ENCODE measurements at places on chromosomes 16 and 17. TPM values are rescaled to one million over a fixed set of nuclear protein-coding genes. Genes with fewer than 3 reads are reported as not detected.
A peak's percentile ranks its signal among the peaks of the same experiment; 100 is the strongest.

Gene ANKRD40CL
- total RNA-seq = not detected

Gene ALOX15B
- not detected for total RNA-seq

Gene OR3A3
- not detected for total RNA-seq

Gene TEX14
- total RNA-seq = 0.20 TPM

Gene GINS3
- total RNA-seq = 5.9 TPM

DNA sequence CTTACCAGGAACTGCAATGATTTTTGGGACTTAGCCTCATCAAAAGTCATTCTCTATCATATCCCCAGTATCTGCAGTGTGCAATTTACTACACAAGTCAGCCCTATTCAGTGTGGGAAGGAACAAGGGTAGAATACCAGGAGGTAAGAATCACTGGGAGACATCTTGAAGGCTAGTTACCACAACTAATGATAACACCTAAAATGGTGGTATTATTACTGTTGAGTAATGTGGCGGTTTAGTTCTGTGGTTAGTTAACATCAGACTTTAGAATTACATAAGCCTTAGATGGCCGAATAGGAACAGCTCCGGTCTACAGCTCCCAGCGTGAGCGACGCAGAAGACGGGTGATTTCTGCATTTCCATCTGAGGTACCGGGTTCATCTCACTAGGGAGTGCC is 567.9 kb upstream of the CDH11 start:
- no peak overlapping the region for H3K4me3 ChIP-seq
- no peak overlapping the region for H3K27ac ChIP-seq
- H3K36me3 ChIP-seq = no peaks in the 10 kb centered on the region
- no peak for DNase-seq

DNA sequence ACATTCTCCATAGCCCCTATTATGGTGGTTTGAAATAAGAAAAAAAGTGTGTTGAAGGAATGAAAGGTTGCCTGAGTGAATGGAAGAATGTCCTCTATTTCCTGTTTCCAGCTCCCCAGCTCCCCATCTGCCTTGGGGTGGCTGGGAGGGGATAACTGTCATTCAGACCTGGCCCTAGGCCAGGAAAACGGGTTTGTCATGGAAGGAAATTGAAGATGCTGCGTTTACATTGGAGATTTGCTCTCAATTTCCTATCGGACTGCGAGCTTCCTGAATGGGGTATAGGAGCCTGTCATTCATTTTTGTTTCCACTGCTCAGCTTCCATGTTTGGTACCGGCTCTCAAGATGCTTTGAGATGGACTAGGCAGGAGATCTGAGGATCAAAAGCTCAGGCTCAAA is 2.2 kb upstream of the FZD2 start:
- DNase-seq = no peak
- H3K27me3 ChIP-seq = peaks cover 18% of the 10 kb centered on the region
- peaks cover 6% of the 10 kb centered on the region for H3K36me3 ChIP-seq
- H3K4me1 ChIP-seq = peaks cover 10% of the 10 kb centered on the region
- H3K4me3 ChIP-seq = peak overlapping the region; percentile 91

DNA sequence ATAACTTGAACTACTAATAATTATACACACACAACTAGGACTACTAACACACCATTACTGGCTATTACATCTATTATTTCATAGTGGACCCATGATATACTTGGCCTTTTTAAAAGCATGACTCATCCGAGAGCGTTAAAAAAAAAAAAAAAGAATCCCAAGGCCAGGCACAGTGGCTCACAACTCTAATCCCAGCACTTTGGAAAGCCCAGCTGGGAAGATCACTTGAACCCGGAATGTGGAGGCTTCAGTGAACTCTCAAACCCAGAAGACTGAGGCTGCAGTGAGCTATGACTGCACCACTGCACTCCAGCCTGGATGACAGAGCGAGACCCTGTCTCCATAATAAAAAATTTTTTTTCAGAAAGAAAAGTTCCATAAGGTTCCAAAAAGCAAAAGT is 3.1 kb downstream of the GLG1 start:
- peaks cover 11% of the 10 kb centered on the region for H3K27me3 ChIP-seq
- H3K36me3 ChIP-seq = no peaks in the 10 kb centered on the region
- H3K4me1 ChIP-seq = peaks cover 16% of the 10 kb centered on the region
- peak overlapping the region; percentile 76 for H3K4me3 ChIP-seq

GRCh38 chr16:13148836-13149235 is 247.4 kb downstream of the SHISA9 start:
- H3K4me1 ChIP-seq = peaks cover 9% of the 10 kb centered on the region
- no peaks in the 10 kb centered on the region for H3K27me3 ChIP-seq
- no peak overlapping the region for H3K4me3 ChIP-seq
- no peak for DNase-seq
- H3K27ac ChIP-seq = no peak overlapping the region

DNA sequence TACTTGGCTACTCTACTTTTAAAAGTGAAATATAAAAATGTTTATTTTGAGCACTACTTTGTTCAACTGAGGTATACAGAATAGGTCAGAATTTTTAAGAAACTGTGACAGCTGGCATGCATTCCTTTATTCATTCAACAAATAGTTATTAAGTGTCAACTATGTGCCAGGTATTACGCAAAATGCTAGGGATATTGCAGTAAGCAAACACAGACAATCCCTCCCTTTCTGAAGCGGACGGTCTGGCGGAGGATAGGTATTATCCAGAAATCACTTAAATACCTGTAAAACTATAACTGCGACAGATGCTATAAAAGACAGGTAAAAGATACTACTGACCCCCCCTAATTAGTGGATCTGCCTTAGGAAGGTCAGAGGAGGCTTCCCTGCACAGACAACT is 26.1 kb downstream of the METTL16 start:
- H3K27ac ChIP-seq = no peak overlapping the region
- peaks cover 9% of the 10 kb centered on the region for H3K4me1 ChIP-seq
- no peaks in the 10 kb centered on the region for H3K36me3 ChIP-seq
- peaks cover 1% of the 10 kb centered on the region for H3K27me3 ChIP-seq
- H3K4me3 ChIP-seq = no peak overlapping the region

DNA sequence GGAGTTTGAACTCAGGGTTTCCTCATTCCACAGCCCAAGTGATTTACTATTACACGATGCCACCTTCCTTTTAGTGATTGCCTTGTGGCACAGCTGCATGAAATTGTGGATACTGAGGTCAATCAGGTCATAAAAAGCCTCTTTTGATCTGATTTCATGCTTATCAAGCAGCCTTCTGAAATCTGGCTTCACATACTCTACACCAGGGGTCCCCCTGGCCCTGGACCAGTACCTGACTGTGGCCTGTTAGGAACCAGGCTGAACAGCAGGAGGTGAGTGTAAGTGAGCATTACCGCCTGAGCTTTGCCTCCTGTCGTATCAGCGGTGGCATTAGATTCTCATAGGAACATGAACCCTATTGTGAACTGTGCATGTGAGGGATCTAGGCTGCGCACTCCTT is 13.8 kb downstream of the SLFN5 start:
- H3K36me3 ChIP-seq = no peaks in the 10 kb centered on the region
- no peak for DNase-seq
- H3K4me3 ChIP-seq = no peak overlapping the region
- H3K27me3 ChIP-seq = no peaks in the 10 kb centered on the region
- H3K4me1 ChIP-seq = no peaks in the 10 kb centered on the region

GRCh38 chr17:43006639-43007551 is at the start of gene IFI35:
Gene IFI35, plus strand, starts transcription at chr17:43006784. Its CDS starts 164 bp downstream, at chr17:43006948.
- no peaks in the 10 kb centered on the region for H3K36me3 ChIP-seq
- peaks cover 5% of the 10 kb centered on the region for H3K4me1 ChIP-seq
- DNase-seq = peak; percentile 68
- H3K27me3 ChIP-seq = peaks cover 7% of the 10 kb centered on the region
- peak within 1 kb of the TSS; percentile 49 for H3K4me3 ChIP-seq

DNA sequence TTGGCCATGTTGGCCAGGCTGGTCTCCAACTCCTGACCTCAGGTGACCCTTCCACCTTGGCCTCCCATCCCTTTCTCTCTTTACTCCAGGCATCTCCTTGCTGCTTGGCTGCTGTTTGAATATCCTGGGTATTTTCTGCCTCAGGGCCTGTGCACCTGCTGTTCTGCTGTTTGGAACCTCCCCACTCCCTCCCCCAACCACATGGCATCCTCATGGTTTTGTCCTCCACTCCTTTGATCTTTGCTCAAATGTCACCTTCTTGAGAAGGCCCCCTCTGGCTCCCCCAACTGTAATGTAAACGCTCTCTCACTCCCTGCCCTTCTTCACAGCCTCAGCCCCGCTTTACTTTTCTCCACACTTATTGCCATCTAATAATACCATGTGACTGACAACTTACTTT is 152.0 kb downstream of the GSG1L start:
- peaks cover 6% of the 10 kb centered on the region for H3K27me3 ChIP-seq
- no peak overlapping the region for H3K27ac ChIP-seq
- peaks cover 28% of the 10 kb centered on the region for H3K4me1 ChIP-seq

DNA sequence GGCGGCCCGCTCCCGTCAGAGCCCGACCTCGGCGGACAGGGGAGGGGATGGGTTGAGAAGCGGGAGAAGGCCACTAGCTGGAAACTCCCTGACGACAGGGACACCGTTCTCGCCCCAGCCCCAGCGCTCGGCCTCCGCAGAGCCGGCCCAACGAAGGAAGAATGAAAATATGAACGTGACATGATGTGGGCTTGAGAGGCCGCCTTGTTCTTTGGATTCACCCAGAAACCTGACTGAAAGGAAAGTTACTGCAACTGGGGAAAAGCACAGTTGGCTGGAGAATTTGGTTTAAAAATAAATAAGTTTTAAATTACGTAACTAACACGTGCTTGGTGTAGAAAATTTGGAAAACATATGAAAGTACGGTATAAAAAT is 21.1 kb downstream of the NPTX1 start:
- H3K4me1 ChIP-seq = peaks cover 34% of the 10 kb centered on the region
- H3K27me3 ChIP-seq = peaks cover 12% of the 10 kb centered on the region
- peak; percentile 76 for DNase-seq

DNA sequence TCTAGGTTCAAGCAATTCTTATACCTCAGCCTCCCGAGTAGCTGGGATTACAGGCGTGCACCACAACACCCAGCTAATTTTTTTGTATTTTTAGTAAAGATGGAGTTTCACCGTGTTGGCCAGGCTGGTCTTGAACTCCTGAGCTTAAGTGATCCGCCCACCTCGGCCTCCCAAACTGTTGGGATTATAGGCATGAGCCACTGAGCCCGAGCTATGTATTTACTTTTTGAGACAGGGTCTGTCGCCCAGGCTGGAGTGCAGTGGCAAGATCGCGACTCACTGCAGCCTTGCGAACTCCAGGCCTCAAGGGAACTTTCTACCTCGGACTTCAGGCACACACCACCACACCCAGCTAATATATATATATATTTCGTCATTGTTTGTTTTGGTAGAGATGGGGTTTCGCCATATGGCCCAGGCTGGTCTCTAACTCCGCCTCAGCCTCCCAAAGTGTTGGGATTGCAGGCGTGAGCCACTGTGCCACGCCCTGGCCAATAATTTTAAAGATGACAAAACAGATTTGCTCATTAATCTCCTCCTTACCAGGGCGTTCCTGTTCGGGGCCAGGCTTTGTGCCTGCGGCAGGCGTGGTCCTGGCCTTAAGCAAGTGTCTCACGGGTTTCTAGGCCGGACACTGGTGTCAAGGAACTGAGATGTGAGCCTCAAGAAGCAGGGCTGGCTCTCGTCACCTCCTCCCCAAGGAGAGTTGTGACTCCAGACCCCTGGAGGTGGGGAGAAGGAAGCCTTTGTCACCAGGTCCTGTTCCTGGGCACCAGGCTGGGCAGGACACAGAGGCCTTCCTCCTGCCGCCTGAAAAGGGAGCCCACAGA is 4.3 kb upstream of the NPW start:
- no peak overlapping the region for H3K27ac ChIP-seq
- peaks cover 8% of the 10 kb centered on the region for H3K27me3 ChIP-seq
- H3K4me1 ChIP-seq = peaks cover 8% of the 10 kb centered on the region
- DNase-seq = no peak
- no peaks in the 10 kb centered on the region for H3K36me3 ChIP-seq

DNA sequence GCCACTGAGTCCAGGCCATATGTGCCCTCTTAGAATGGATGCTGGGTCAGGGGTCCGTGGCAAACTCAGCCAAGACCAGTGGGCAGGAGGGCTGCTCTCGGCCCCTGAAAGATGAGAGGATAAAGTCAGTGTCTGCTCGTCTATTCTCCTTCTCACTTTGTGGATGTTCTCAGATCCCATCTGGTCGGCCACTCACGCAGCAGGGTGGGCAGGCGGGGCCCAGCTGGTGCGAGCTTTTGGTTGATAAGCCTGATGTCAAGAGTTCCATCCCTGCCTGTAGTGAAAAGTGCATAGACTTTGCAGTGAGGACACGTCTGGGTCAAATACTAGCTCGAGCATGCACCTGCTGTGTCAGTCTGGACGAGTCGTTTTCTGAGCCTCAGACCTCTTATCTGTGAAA is 556.2 kb upstream of the EEF2KMT start:
- H3K27me3 ChIP-seq = peaks cover 7% of the 10 kb centered on the region
- peak; percentile 30 for DNase-seq
- H3K36me3 ChIP-seq = no peaks in the 10 kb centered on the region
- H3K4me1 ChIP-seq = peaks cover 10% of the 10 kb centered on the region
- H3K27ac ChIP-seq = peak overlapping the region; percentile 43
- H3K4me3 ChIP-seq = no peak overlapping the region

DNA sequence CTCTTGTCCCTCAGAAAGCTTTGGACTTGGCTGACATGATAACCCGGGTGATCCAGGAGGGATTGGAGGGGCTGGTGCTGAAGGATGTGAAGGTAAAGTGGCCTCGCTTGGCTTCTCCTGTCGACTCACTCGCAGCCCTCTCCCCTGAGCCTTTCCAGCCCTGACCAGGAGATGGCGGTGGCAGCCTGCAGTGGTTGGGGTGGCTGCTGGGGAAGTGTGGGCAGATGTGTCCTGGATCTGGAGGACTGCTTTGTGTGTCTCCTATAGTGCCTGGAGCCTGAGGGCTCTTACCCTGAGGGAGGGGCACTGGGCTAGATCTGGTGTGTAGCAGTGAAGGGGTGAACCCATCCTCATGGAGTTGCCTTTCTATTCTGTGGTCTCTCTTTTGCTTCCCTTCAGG is 17.9 kb downstream of the LIG3 start:
- no peaks in the 10 kb centered on the region for H3K36me3 ChIP-seq
- H3K27me3 ChIP-seq = no peaks in the 10 kb centered on the region
- peaks cover 8% of the 10 kb centered on the region for H3K4me1 ChIP-seq
- peak overlapping the region; percentile 14 for H3K27ac ChIP-seq
- DNase-seq = peak; percentile 87

DNA sequence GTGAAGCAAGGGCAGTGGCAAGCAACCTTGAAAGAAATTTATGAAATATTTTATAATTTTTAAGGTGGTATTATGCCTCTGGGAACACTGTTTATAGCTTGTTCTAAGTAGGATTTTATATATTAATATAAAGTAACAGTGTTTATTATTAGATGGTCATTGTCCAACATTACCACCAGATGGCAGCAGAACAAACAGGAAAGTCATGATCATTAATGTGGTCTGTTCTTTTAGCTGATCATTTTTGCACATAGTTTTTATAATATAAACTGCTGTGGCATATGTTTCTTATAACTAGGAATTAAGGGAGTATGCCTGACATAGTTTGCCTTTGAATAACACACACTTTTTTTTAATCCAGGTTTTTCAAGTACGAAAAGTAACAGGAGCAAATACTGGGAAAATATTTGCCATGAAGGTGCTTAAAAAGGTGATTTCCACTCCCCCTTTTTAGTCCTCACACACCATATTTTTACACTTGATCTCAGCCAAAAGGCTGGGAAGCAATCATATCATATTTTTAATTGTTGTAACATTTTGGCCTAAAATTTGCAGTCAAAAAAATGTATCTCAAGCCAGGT is 21.4 kb downstream of the RPS6KB1 start:
- no peak for DNase-seq
- H3K27me3 ChIP-seq = peaks cover 1% of the 10 kb centered on the region
- no peak overlapping the region for H3K4me3 ChIP-seq
- no peaks in the 10 kb centered on the region for H3K36me3 ChIP-seq

- DNase-seq = peak; percentile 91
- no peak overlapping the region for H3K4me3 ChIP-seq
- peaks cover 5% of the 10 kb centered on the region for H3K4me1 ChIP-seq
- H3K27ac ChIP-seq = no peak overlapping the region
- H3K36me3 ChIP-seq = no peaks in the 10 kb centered on the region
These were observed 3.5 kb upstream of the PKMYT1 start for GRCh38 chr16:2983706-2984136.

Data from glutamatergic neuron (in vitro differentiated cells).